ENCODE measurements at places on chromosomes 2 and 18.

DNA sequence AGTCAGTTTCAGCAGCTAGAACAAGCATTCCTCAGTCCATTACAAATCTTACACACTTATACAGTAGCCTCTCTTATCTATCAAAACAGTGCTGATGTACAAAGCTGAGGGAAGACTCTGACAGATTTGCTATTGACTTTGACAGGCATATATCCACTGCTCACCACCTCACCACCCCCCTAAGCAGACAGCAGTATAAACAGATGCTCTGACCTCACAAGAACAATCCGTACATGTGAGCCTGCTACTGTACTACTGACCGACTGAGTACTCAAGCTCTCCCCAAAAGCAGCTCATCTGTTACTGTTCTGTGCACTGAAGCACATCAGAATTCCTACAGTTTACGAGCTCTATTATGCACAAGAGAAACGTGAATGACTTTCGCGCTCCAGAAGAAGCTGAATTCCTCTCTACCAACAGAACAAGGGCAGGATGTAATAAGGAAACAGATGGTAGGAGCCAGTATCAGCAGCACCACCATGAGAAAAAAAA, 95.6 kb upstream of the PDE1A start:
- no peak for DNase-seq

DNA sequence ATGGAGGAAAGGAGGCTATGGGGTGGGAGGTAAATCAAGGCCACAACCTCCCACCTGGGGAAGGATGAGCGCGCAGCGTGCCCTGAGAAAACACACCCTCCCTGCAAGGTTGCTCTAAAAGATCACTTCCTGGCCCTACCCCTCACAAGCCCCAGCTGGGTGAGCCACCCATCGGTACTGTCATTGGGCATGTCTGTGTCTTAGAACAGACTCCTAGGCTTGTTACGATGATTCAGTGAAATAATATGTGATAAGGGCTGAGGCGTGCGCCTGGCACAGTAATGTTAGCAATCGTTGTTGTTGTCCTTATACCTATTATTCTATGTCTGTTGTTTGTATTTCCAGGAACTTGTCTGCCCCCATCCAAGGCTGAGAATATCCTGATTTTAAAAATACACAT, 175.1 kb downstream of the ZFP36L2 start:
- DNase-seq = no peak

DNA sequence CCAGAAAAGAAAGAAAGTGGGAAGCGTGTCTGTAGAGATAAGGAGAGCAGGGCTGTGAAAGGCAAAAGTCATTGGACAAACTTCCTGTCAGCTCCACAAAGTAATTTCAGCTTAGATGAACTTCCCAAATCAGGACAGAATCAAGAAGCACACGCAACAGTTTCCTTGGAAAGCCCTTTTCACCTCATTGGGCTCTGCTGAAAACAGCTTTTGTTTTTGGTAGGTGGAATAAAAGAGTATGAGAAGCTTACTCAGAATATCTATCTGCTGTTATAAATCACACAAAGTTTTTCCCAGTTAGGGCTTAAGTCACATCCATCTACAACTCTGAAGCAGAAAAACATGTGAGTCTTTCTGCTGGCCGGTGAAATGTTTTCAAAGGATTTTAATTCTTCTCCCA, 42.4 kb upstream of the EFEMP1 start:
- DNase-seq = no peak

DNA sequence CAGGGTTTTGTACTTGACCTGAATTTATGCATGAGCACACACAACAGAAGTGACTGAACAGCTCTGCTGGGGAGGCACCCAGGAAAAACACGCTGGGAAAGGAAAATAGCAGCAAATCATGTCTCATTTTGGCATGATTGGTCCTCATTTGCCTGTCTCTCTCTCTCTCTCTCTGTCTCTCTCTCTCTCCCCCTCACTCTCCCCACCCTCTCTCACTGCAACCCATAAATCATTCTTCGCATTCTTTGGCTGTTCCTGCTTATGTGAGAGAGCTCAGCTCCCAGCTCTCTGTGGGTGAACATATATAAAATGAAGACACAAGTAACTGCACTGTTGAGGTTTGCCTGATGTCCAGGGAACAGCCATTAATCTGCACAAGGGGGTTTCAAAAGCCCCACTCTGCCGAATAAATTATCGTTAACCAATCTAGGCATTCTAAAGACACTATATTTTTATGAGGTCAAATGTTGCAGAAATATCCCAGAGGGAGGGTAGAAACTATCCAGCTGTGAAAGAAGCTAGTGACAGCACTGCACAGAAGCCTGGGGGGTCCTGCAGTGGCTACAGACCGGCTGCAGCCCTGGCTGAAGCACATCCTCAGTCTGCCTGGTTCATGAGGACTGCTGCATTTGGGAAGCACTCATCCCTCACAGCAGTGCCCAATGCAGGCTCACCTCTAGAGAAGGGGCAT, 260.3 kb downstream of the AFF3 start:
- DNase-seq = no peak

DNA sequence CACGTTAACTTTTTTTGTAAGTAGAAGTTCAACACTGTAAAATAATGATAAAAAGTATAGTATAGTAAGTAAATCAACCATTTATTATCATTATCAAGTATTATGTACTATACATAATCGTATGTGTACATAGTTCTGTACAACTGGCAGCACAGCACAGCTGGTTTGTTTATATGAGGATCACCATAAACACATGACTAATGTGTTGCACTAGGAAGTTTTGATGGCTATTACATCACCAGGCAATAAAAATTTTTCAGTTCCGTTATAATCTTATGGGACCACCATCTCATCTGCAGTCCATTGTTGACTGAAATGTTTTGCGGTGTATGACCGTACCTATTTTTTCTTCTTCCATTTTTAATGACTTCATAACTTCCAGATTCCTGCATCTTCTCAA, 39.2 kb upstream of the ZNF385B start:
- no peak for DNase-seq

- no peak for DNase-seq
Observed at GRCh38 chr18:56823986-56824565, 172.9 kb downstream of the WDR7 start.

- DNase-seq = no peak
Observed at GRCh38 chr2:50556934-50557575, 474.9 kb downstream of the NRXN1 start.

DNA sequence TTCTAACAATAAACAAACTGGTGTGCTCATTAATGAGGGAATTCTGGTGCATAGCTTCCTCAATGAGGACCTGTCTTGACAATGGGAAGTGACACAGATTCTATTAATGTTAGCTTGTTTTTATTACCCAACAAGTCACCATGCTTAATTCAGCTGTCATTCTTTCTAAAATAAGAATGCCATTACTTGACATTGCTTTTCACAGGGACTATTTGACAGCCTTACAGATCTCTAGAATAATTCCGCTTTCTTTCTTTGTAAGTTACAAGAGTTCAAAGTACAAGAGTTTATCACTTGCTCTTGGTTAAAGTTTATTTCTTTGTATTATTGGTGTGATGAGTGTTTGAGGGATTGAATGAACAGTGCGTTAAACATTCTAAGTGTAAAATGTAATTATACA, 127.0 kb upstream of the COL5A2 start:
- no peak for DNase-seq

GRCh38 chr18:79252904-79253633, 142.7 kb upstream of the NFATC1 start:
- no peak for DNase-seq

- no peak for DNase-seq
Observed at GRCh38 chr2:58957188-58957840, 716.2 kb upstream of the FANCL start.

DNA sequence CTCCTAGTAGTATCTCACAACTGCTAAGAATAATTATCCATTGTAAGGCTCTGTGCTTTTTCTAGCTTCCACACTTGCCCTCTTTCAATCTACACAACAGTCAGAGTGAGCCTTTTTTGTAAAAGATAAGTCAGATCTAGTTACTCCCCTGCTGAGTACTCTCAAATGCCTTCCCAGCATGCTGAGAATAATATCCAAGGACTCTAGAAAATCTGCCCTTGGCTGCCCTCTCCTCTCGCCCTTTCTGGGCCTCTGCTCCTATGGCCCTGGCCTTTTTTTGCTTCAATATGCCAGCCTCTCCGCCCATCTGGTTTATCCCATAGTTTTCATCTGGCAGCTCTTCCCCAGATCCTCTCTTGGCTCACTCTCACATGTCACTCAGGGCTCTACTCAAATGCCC, 455.9 kb upstream of the UBE2E3 start:
- no peak for DNase-seq
